ENCODE measurements at places on chromosomes 16 and 17.

DNA sequence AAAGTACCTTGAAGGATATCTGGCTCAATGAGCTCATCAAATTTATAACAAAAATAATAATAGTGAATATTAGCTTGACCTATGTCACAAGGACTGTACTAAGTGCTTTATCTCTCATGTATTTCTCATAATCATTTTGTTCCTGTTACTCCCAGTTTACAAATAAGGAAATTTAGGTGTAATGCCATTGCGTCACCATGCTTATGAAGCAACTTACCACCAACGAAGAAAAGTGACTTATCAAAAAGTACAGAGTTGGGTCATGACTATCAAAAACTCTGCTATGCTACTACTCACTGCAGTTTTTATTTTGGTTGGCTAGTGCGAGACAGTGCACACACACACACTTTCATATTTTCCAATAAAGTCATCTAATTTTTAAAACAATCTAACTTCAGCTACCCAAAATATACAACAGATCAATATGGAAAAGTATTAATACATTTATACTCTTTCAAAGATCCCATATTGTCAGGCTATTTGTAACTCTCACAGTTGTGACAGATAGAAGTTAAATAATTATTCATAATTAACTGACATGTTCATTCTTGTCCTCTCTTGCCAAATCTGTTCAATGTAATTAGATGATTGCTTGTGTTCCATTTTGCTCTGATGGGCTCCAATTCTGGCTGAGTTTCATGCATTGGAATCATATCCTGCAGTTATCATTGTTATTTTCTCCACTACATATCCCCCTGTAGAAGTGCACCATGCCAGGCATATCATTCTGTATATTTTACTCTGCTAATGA lies 119.4 kb downstream of the KCNJ2 start:
- DNase-seq = no peak

- DNase-seq = peak; percentile 49
These were observed 558 bp downstream of the SOX15 start for GRCh38 chr17:7589204-7589868.

DNA sequence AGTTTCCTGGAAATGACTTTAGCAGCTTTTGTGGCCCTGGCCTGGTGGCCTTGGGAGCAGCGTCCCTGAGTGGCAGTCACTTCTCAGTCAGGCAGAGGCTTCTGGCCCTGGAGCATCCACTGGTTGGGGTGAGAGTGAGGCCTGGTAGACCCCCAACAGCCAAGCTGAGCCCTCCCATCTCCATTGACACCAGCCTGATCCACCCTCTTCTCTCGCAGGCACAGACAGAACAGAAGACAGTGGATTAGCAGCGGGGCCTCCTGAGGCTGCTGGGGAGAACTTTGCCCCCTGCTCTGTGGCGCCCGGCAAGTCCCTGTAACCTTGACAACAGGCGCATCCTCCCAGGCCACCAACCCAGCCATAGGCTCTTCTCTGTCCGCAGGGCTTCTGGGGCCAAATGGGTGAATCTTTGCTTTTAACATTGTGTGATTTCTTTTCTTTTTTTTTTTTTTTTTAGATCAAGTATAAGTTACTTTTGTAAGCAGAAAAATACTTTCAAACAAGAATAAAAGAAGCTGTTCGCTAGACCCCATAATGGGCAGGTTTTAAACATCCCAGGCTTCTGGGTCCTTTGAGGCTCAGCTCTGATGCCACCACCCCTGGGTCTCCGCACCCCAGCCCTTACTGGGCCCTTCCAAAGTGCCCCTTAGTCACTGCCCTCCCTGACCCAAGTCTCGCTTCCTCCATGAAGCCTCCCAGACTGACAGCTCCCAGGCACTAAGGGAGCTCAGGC lies 12.7 kb upstream of the FLYWCH1 start:
- no peak for DNase-seq

- no peak for DNase-seq
These were observed 8.4 kb upstream of the HSBP1 start for GRCh38 chr16:83799336-83799735.

GRCh38 chr17:58375256-58375655 lies 23.3 kb upstream of the SUPT4H1 start:
- no peak for DNase-seq

GRCh38 chr17:16250635-16251034 lies 33.6 kb downstream of the PIGL start:
- DNase-seq = no peak

DNA sequence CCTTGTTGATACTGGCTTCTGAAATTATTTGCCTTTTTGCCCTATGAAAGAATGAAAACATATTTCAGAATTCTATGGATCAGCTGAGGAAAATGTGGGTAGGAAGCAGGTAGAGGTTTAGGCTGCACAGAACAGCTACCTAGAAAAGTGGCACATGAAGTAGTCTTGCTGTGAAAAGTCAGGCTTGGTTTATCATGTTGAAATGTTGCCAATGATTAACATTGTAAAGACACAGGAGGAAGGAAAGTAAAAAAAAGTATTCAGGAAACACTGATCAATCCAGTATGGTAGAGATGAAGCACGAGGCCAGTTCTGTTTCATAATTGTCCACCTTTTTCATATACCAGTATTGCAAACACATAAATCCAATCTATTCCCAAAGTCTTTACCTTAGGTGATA lies 29.9 kb downstream of the ABCA6 start:
- DNase-seq = no peak

- DNase-seq = no peak
These were observed 228.5 kb downstream of the TOX3 start for GRCh38 chr16:52318302-52319009.

DNA sequence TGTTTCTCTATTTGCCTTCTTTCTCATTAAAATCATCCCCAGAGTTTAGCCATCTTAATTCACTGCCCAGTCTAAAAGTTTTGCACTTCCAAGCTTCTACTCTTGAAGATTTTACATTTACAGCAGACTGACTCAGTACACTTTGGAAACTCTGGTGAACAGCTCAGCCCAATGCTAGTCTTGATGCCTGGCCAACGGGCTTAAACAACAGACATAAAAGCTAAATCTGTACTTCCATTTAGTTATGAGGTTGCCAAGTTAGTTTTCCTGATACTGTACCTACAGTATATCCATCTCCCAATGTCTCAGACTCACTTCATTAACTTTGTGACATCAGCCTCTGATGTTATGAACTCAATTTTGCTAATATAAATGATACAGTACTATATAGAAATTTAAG lies 891.8 kb upstream of the SOX9 start:
- DNase-seq = no peak

- no peak for DNase-seq
These were observed 132.1 kb downstream of the HS3ST4 start for GRCh38 chr16:25823891-25824290.

DNA sequence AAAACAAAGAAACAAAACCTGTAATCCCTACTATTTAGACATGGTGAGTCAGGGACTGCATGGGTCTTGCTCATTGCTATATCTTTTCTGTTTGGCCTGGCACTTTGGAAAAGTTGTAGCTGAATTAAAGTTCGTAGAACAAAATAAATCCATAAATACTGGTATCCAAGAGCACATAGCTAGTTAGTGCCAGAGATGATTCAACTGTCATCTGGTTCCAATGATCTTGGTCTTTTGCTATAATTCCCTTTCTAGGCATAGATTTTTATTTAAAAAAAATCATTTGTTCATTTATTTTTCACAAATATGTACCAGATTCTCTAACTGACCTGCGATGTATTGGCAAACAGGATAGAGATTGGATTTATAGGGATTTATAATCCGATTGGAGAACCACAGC lies 1436.1 kb upstream of the GOT2 start:
- DNase-seq = no peak

GRCh38 chr17:72244956-72245355 lies 124.1 kb downstream of the SOX9 start:
- no peak for DNase-seq

Data from stimulated activated CD8-positive, alpha-beta memory T cell treated with anti-CD3 and anti-CD28 coated beads, Interleukin-4, amount 100 ng/mL, for 24 hours (primary cell).